ENCODE measurements at places on chromosomes 1 and 21. TPM values are rescaled to one million over a fixed set of nuclear protein-coding genes. Genes with fewer than 3 reads are reported as not detected.

DNA sequence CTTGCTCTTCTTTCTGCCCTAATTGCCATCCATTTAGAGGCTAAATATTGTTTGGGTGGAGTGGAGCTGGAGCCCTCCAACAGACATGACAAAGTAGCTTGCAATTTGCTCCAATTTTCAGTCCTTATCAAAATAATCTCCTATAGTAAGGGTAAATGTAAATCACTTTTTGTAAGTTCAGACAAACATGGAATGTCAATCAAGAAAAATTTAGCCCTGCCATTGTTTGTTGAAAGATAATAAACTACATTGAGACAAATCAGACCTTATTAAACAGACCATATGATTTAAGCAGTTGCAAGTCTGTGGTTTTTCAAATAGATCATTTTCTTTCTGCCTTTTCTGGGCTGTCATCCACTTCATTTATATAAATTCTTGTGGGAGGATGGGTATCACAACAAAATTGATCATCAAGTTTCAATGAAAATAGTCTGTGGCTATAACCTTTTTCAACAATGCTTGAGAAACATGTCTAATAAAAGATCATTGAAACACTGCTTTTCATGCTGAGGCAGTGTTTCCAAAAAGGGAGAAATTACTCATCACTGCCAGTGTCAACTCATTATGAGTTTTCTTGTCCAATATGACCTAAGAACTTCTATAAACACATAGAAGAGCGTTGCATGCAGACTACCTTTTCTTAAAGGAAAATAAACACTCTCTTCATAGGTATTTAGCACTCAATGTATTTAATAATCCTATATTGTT is 1152.0 kb upstream of the B3GALT2 start:
- DNase-seq = no peak

The TBX19 gene
- total RNA-seq = 0.87 TPM

DNA sequence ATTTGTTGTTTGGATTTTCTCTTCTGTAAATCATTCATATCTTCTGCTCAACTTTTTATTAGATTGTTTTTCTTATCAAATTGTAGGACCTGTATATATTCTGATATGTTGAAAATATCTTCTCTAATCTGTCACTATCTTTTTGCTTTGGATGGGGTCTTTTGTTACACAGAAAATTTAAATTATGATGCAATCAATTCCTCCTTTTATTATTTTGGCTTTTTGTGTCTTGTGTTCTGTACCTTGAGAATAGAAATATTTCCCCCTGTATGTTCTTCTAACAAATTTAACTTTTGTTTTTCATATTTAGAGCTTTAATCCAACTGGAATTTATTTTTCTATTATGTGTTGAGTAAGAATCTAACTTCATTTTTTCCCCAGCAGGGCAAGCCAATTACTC is 3.2 kb upstream of the AVPR1B start:
- DNase-seq = no peak

The CORT gene
- total RNA-seq = not detected

DNA sequence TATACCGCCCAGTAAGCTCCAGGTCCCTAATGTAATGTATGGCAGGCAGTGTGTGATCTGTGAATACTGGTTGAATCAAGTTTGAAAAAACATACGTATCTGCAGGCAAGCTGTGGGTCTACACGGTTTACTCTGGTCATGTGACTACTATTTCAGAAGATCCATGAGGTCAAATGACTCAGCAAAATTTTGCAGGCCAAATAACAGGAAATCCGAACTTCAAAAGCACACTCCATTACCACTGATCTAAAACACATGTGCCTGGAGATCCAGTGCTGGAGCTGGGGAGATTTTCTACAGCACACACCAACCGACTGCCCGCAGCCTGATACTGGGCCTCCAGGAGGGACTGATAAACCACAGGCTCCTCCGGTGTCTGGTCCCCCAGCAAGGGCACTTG is 64.5 kb upstream of the SLC44A3 start:
- no peak for DNase-seq

GRCh38 chr1:153698020-153698922 is 19.8 kb downstream of the NPR1 start:
- DNase-seq = no peak

DNA sequence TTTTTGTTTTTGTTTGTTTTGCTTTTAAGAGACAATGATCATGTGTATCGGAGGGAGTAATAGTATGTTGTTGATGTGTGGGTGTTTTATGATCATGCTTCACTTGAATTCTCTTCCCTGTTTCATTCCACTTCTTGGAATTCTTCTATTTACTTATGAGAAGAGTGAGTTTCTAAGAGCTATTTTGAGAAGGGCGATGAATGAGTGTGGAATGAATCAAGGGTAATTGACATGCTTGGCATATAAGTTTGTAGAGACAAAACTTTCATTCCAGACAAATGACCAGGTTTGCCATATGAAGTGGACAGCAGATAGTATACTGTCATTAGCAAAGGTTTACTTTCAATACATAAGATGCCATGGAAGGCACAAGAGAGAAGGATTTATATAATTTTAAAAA is 42.3 kb upstream of the PDC start:
- no peak for DNase-seq

The LAMTOR5 gene
- total RNA-seq = 134 TPM

Data from mesenteric fat pad (tissue), 1 donor.